RPMI7951 (cell line): ENCODE measurements at places on chromosomes 1 and 21.

GRCh38 chr1:89754518-89754917 lies 66.3 kb upstream of the LRRC8D start:
- DNase-seq, result no peak

GRCh38 chr1:177872308-177872900 lies 97.5 kb downstream of the SEC16B start:
- DNase-seq, result no peak

DNA sequence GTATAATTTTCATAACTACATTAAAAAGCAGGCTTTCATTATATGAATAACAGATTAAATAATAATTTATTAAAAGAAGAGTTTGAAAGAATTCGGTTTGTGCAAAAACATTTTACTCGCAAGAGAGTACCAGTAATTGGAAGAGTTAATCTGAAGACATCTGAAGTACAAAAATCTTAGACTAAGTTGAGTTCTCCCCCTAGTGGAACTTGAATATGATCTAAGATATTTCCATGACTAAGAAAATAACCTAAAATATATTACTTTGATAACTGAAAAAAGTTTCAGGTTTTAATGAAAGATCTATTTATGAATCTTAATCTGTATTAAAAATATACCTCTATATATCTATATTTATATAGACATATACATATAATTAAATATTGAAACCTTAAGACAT lies 112.5 kb upstream of the GFI1 start:
- peak; percentile 33 for DNase-seq

DNA sequence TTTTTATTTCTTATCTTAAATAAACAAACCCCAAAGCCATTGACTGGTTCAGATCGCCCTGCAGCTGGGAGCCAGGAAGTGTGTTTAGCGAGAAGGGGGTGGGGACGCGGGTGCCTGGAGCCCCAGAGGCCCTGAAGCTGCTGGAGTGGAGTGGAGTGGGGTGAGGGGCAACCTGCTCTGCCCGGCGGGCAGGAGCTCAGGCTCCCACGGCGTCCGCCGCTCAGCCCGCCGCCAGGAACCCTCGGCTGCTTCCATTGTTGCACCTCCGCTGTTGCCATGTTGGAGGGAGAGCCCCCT lies 673 bp downstream of the PIK3C2B start:
- DNase-seq, result peak; percentile 53

DNA sequence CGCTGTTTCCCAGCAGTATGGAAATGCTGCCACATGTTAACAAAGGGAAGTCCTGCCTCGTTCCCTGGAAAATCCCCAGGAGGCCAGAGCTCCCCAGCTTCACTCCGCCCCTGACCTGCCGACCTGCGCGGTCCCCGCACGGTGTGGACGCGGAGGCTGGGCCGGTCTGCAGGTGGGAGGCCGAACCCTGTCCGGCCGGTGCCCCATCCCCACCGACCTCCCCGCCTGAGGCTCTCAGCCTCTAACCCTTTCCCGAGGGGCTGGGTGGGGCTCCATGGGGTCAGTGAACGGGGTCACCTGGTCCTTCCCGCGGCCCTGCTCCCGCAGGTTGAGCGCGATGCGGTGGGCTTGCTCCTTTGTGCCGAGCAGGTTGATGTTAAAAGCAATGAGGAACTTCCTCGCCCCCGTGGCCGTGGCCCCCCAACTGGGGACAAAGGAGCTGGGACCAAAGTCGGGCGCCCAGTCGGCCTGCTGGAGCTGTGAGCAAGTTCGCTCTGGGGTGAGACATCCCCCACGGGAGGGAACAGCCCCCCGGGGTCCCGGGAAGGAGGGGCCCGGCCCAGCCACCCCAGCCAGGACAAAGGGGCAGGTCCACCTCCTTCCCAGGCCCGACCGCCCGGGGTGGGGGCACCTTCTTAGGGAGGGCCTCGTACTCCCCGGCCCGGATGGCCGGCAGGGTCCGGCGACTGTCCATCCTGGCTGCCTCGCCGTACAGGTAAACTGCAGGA lies 4.0 kb downstream of the FTCD start:
- no peak for DNase-seq

- DNase-seq, result no peak
Observed at GRCh38 chr1:100565937-100566699, 28.2 kb downstream of the GPR88 start.

- no peak for DNase-seq
Observed at GRCh38 chr1:216700779-216701178, 22.4 kb downstream of the ESRRG start.

DNA sequence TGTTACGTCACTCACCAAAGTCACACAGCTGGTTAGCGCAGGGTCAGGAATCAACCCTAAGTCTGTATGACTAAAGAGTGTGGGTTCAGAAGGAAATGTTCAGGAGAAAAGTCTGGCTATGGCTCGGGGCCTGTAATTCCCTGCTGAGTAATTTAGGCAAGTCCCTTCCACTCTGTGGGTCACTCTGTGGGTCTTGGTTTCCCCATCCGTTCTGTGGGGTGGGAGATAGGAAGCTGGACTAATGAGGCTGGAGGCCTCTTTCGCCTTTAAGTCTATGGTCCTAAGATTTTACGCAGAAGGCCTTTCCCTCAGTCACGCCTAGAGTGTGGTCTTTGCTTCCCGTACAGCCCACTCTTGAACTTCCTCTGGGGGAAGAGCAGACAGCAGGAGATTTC lies 14.3 kb upstream of the MED18 start:
- no peak for DNase-seq

- DNase-seq, result no peak
Observed at GRCh38 chr1:6594977-6595740, 7.5 kb downstream of the KLHL21 start.

DNA sequence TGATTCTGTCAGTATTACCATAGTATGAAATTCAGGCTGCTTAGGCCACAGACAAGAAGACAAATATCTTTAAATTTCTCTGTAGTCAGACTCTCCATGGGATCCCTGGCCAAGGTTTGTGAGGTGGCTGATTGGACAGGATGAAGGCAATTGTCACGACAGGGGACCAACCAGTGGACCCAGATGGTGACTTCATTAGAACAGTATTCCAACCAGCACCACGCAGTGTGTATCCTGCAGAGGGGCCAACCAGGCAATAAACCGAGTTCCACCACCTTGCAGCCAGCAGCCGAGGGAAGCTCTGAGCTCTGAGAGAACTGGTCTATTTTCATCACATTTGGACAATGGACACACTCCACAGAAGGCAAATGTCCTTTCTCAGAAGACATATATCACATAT lies 16.1 kb downstream of the DSCAM start:
- DNase-seq, result no peak

DNA sequence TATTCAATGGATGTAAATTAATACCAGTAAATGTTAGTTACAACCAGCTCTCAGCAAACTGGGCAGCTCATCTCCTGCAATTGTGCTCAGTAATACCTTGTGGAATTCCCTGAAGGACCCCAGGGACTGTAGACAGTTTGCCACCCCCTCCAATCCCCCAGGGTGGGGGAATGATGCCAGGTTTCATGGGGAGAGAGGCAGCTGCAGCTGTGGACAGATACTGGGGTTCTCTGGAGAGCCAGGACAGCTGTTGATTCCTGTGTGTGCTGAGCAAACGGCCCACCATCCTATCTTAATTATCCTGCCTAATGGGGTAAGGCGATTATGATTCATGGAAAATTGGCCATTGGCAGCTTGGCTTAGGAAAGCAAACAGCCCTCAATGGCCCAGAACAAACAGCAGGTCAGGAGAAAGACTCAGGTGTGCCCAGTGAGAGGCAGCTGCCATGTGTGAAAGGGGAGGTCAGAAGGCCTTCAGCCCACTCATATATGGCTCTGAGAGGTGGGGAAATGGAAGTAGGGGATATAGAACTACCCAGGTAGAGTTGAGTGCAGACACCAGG lies 148.9 kb upstream of the CTTNBP2NL start:
- no peak for DNase-seq

- DNase-seq, result no peak
Observed at GRCh38 chr1:168664069-168664834, 64.8 kb downstream of the DPT start.

GRCh38 chr21:16096988-16097387 lies 367.2 kb downstream of the USP25 start:
- no peak for DNase-seq

DNA sequence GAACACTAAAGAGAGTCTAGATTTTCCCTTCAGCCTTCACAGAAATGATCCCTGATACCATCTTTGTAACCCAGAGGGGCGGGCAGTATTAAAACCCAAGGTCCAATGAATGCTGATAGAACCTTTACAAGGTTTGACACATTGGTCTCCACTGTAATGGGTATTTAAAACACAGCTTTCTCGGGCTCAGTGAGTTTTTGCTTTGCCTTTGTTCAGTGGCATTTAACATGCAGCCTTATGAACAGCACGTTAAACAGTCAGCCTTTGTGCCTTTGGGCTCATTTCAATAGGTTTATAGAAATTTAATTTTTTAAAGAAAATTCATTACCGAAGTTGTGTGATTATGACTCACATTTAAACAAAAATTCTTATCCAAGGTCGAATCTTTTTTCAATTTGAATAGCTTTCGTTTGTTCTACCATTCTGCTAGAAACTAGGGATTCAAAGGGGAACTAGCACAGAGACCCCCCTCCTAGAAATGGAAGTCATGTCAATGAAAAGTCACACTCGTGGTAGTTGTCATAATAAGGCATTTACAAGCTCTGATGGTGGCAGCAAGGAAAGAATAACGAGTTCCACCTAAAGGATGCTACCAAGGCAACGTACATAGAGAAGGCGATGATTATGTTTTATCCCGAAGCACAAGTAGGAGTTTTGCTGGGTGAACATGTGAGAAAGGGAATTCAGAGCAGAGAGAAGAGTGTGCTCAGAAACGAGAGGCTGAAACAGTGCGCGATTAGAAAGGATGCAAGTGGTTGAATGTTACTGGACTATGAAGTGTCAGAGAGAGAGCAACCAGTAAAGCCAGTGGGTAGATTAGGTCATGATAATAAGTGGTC lies 66.2 kb downstream of the SGIP1 start:
- no peak for DNase-seq
